ENCODE measurements at places on chromosomes 2 and 18.

GRCh38 chr2:53750041-53750768 lies 17.4 kb upstream of the CHAC2 start:
- no peak for DNase-seq

DNA sequence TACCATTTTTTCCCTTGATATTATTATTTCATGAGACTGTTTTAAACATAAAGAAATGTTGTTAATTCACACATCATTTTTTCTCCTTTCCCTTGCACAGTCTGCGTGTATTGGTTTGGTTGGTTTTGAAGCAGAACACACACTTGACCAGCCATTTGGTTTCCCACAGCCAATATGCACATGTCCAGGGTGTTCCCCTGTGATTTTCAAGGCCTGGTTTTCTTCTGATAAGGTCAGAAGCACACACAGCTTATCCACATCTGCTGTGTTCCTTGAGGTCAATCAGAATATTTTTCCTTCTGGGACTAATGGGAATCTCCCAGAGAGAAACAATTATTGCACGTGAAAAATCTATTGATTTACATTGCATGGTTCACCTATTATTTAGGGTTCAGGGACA lies 103.2 kb upstream of the EFEMP1 start:
- DNase-seq: no peak

DNA sequence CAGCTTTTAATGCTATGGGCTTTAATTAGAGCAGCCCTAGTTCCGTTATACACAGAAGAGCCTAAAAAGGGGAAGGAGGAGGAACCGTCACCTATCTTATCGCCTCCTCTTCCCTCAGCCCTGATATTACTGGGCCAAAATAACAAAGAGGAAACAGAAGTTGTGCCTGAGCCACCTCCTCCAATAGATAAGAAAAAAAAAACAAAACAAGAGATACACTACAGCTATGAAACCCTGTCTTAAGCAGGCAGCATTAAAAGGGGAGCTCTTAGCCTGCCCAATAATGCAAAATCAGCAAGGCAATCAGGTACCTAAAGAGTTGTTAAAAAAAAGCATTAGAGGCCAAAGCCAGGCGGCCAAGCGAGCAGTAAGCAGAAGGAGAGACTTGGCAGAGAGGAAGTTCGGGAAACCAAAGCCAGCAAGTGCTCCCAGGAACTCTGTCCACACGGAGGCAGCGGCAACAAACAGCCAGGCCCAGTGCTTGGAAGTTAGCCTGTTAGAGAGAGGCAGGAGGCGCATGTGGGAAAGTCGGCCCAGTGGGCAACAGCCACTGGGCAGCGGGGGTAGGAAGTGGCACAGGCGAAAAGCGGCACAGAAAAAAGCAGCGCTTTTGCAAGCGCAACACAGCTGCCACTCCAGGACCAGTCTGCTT lies 41.8 kb upstream of the PDK1 start:
- no peak for DNase-seq

GRCh38 chr2:187168720-187169713 lies 279.0 kb downstream of the CALCRL start:
- DNase-seq: no peak

GRCh38 chr2:84778911-84779690 lies 101.8 kb downstream of the TRABD2A start:
- DNase-seq: no peak

DNA sequence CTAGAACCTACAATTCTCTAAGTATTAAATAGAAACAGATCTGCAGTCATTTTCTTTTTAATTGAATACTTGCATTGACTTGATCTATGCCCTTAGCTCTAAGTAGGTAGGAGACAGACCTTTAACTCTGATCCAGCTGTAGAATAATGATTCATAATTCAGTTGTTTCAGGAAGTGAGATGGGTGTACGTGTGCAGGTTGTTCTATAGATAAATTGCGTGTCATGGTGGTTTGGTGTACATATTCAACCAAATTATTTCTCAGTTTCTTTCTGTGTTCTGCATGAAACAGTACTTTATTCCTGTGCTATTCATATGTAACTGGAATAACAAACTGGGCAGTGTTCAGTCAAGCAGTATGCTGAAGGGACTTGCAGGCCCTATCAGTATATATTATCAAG lies 34.3 kb upstream of the CD226 start:
- DNase-seq: no peak

DNA sequence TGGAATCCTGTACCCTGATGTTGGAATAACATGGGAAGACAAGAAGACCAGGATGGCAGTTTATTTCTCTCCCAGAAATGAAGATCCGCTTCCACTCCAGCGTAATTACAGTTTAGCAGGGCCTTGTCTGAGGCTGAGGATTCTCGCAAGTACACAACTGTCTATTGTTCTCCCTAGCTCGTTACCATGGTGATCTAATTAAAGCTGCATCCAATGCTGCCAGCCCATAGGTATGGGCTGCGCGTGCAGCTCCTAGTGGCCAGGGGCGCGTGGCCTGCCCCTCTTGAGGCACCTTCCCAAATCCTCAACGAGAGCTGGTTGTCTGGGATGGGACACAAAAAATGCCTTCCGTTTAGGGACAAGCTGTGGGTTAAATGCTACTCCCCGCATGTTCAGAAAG lies 344.9 kb downstream of the CYRIA start:
- DNase-seq: no peak

GRCh38 chr2:233811732-233812131 lies 33.6 kb downstream of the MROH2A start:
- no peak for DNase-seq

- DNase-seq: no peak
These were observed 343.4 kb upstream of the SPRED2 start for GRCh38 chr2:65775839-65776238.

DNA sequence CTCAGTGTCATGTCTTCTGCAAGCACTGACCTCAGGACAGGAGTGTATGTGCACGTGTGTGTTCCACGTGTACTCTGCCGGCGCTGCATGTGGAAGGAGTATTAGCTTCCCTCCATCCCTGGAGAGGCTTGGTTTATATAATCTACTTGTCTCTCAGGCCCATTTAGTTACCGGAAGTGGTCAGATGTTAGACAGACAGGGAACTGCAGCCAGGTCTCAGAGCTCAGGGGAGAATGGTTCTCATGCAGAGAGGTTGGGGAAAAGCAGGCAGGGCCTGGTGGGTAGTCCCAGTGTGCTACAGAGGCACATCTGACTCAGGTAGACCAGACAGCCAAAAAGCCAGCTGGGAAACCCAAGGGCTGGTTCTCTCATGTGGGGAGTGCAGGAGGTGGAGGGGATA lies 167.9 kb downstream of the CTIF start:
- no peak for DNase-seq

- DNase-seq: peak; percentile 62
These were observed 20.5 kb downstream of the DAPL1 start for GRCh38 chr2:158815658-158816057.

DNA sequence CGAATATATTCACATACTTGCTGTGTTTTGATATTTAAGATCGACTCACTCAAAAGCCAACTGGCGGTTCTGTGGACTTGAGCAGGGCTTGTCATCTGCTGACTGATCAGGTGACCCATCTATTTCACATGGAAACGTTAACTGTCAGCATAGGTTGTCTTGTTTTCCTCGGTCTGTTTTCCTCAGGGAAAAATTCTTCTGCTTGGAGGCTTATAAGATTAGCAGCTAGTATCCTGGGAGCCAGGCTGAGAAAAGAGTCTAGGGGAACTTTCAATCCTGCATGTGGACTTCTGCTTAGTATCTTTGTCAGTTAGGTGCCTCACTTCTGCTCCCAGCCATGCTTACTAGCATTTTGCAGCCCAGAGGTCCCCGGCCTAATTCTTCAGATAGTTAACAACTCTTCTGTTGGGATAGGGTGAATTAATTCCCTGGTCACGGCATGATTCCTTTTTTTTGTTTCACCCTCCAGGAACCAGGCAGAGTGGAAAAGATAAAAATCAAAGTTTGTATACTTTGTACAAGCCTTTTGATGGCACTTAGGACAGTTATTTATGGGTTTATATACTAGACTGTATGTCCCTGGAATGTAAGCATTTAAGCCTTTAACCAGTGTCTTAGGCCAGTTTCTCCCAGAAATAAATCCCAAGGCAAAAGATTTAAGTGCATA lies 226.0 kb downstream of the GULP1 start:
- peak; percentile 89 for DNase-seq

DNA sequence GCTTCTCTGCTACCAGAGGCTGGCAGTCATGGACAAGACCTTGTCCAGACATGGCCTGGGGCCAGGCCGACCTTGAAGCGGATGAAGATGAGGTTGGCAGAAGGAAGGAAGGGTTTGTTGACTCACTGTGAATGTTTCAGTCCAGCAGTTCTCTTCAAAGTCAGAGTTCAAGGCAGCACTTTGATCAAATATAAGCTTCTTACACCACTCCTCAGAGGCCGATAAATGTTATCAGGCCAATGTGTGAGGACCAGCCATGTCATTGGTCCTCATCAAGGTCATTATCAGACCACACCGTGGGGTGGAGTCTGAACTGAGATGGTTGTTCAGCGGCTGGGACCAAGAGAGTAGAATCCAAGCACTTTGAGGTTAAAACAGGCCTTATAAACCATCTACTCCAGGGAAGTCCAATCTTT lies 35.5 kb downstream of the QPCT start:
- DNase-seq: no peak

DNA sequence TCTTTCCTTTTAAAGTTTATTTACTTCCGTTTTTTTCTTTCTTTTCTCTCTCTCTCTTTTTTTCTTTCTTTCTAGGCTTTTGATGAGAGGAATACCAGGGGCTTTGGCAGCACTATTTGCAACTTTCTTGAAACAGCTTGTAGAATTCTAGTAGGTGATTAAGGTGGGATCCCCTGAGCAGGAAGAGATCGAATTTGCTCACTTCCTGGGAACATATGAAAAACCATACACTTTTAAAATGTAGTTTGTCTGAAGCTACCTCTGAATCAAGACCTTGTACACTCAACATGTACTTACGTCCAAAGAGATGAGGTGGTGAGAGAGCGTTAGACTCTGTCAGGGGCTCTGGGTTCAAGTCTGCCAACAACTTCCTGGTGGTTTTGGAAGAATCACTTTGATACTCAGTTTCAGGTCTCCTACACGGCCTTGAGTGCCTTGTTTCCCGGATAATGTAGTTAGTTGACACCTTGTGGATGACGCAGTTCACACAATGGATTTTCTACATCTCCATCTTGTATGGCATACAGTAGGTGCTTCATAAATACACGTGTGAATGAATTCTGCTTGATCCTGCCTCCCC lies 229.1 kb downstream of the MYCN start:
- DNase-seq: no peak

- no peak for DNase-seq
These were observed 93.8 kb upstream of the DNAJC10 start for GRCh38 chr2:182622231-182622630.

- DNase-seq: peak; percentile 76
These were observed 16.3 kb downstream of the SLC3A1 start for GRCh38 chr2:44291281-44292248.

- DNase-seq: no peak
These were observed 42.7 kb downstream of the CYP26B1 start for GRCh38 chr2:72104821-72105588.

DNA sequence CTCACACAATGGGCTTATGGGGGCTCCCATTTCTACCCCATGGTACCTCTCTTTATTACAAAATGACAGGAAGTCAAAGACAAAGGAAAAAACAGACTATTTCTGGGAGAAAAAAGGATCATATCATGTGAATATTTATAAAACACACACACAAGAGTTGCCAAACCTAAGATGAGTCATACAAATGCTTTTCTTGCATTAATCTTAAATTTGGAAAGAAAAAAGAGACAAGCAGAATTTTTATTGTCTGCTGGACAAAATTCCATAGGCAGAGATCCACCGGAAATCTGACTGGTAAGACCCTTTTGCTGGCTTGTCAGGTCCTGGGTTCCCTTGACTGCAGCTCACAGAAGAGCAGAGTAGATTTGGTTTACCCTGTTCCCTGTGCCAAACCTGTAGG lies 1732.3 kb upstream of the PIK3C3 start:
- DNase-seq: no peak

- DNase-seq: no peak
These were observed 24.0 kb downstream of the HS1BP3 start for GRCh38 chr2:20626698-20627513.

DNA sequence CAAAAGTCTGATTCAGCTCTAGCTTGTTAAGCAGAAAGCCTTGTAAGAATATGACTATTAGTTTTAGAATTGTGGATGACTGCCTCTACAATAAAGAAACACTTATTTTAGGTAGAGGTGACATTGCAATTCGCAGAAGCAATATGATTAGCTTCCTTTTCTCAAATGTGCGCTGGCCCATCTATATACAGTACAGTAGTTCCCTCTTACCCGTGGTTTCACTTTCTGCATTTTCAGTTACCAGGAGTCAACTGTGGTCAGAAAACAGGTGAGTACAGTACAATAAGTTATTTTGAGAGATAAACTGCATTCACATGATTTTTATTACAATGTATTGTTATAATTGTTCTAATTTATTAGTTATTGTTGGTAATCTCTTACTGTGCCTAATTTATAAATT lies 405.1 kb downstream of the GPD2 start:
- no peak for DNase-seq

DNA sequence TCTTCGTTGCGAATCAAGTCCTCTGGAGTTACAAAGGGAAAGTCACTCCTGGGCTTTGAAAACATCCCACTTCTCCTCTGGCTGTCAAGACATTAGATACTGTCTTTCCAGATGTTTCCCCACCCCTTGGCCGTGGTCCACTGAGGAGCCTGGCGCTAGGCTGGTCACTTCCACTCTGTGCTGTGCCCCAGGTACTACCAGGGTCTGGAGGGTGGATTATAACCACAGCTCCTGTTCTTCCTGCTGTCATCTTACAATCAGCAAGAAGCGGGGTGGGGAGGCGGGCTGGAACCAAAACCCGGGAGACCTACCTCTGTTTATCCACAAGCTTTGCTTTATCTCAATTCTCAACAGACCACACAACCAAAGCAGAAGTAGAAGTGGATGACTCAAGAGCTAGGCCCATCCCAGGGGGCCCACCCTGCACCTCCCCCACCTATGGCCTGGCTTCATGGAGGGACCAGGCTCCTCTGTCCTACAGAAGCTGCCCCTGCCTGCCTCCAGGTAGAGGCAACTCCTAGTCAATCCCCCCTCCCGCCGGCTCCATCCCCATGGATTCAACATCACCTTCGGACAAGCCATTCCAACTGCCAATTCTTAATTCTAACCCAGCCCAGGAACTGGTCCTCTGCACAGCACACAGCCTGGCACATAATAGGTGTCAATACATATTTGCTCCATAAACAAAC lies 17.8 kb downstream of the SMAD7 start:
- no peak for DNase-seq

- peak; percentile 9 for DNase-seq
These were observed 829 bp downstream of the ACVR1C start for GRCh38 chr2:157627594-157628476.

DNA sequence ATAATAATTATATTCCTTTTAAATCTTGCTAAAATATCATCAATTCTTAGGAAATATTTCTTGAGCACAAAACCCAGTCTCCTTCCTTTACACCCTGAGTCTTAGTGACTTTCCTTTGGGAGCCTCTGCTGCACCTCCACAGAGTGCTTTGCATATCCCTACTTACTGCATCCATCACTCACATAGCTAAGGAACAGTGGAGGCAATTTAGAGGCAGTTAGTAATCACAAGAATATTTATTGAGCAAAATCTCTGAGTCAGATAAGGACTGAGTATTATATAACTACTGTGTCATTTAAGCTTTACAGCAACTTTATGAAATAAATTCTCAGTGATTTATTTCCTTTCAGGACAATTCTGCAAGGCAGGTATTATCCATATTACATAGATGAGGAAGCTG lies 327.7 kb downstream of the TMX3 start:
- no peak for DNase-seq

Measured in retinal pigment epithelial cell (primary cell).